ENCODE measurements at places on chromosomes 3 and 15.

DNA sequence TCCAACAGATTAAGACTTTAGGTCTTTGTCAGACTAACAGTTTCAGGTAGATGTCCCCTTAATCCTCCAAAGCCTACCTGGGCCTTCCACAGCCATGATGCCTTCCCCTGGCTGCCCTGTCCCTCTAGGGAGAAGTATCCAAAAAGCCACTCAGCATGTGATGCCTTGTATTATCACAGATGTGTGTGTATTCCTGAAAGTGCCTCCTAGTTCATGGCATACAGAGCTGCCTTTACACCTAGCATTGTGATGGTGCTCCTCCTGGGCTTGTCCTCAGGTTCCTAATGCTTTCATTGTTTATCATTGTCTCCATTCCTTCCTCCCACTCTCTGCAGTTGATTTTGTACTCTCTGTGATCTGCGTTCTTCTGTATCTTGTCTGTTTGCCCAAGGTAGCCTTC is 43.6 kb downstream of the CMSS1 start:
- DNase-seq: no peak

- DNase-seq: no peak
These were observed 3.3 kb upstream of the UBL7 start for GRCh38 chr15:74464216-74464615.

GRCh38 chr3:32575451-32576113 is 4.9 kb upstream of the DYNC1LI1 start:
- peak; percentile 16 for DNase-seq

DNA sequence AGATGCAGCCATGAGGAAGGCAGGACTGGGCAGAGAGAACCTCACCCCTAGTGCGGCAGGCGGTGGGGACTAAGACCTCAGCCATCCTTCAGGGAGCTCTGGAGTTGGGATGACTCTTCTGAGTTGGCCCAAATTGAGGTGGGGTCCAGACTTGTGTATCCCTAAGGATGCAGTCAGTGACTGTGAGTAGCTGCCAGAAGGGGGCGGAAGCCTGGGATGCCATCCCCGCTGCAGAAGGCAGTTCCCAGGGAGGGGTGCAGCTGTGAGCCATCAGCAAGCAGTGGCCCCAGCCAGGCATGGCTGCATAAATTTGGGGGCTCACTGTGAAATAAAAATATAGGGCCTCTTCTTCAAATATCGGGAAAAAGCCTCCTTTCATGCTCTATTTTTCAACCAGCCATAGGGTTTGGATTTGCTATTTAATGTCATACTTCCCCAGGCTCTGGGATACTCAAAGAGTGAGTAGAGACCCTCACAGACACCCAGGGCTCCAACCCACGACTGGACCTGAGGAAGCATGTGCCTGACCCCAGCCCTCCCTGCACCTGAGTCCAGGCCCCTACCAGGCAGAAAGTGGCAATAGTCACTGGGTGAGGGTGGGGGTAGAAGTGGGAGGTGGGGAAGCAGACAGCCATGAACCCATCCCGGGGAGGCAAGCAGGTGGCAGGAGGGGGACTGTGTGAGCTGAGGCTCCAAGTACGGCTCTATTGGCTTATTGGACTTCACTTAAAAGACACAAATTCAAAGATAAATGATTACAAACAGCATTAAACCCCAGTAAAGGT is 30.5 kb downstream of the GRK7 start:
- DNase-seq: no peak

- DNase-seq: no peak
These were observed 25.5 kb upstream of the CYP11A1 start for GRCh38 chr15:74392902-74393301.

DNA sequence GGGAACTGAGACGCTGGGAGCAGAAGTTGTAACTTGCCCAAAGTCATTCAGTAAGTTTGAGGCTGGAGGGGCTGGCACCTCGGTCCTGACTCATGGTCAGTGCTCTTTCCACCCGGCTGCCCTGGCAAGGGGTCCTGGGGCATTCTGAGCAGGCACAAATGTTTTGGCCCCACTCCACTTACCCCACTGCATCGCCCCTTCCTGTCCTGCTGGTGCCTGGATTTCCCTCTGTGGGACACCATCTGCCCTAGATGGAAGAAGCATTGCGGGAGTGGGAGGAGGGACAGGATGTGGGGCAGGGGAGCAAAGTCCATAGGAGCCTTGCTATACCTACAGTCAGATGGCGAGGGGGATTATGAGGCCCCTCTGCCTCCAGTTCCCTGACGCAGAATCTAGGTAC is 4.5 kb downstream of the CORO2B start:
- no peak for DNase-seq

DNA sequence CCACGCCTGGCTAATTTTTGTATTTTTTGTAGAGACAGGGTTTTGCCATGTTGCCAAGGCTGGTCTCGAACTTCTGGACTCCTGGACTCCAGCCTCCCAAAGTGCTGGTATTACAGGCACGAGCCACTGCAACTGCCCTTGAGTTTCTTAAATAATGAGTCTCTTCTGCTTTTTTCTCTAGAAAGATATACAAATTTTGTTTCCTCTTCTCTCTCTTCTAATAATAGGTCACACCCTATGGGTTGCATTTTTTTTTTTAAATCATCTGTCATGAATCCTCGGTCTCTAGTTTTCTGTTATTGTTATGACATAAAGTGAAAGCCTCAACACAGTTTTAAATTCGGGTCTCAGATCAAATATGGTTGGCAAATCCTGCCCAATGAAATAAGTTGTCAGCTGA is 111.2 kb downstream of the IL12A start:
- no peak for DNase-seq

DNA sequence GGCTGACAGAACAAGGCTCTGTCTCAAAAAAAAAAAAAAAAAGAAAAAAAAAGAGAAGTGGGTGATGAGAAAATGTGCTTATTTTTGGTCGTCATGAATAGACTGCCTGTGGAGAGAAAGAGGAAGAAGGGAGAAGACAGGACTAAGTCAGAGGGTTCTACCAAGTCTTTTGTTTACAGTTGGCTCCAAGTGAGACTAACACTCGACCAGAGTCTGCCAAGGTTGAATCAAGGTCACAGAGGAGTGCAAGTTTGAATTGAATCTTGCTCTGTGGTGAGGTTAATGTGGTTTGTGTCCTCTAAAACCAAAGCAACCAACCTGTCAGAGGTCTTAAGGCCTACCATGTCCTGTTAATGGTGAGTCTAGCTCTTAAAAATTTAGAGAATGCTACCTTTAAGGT is 334.1 kb upstream of the GRM7 start:
- no peak for DNase-seq

- no peak for DNase-seq
These were observed 68.4 kb downstream of the TLE3 start for GRCh38 chr15:70029297-70029701.

GRCh38 chr3:57160765-57161538 is 4.2 kb downstream of the IL17RD start:
- DNase-seq: no peak

DNA sequence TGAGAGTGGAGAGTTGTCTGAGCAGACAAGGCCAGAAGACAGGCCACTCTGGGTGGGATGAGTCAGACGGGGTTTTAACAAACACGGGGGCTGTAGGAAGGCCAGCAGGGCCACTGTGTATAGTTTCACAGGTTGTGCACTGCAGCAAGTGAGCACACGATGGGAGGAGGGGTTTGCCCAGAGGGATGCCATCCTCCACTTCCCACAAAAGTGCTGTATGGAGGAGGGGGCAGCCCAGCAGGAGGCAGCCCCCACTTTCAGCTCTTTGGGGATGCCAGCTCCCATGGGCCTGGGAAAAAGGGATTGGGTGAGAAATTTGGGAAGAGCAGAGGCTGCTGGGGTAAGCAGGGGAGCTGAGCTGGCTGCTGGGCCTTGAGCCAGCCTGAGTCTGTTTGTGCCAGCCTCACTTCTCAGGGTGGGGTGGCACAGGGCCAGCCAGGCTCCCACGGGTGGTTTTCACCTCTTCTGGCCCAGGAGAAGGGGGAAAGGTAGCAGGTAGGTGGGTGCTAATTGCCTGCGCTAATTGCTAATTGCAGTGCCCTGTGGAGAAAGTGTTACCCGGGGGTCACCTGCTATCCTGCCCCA is 6.7 kb downstream of the ZBTB47 start:
- DNase-seq: no peak

DNA sequence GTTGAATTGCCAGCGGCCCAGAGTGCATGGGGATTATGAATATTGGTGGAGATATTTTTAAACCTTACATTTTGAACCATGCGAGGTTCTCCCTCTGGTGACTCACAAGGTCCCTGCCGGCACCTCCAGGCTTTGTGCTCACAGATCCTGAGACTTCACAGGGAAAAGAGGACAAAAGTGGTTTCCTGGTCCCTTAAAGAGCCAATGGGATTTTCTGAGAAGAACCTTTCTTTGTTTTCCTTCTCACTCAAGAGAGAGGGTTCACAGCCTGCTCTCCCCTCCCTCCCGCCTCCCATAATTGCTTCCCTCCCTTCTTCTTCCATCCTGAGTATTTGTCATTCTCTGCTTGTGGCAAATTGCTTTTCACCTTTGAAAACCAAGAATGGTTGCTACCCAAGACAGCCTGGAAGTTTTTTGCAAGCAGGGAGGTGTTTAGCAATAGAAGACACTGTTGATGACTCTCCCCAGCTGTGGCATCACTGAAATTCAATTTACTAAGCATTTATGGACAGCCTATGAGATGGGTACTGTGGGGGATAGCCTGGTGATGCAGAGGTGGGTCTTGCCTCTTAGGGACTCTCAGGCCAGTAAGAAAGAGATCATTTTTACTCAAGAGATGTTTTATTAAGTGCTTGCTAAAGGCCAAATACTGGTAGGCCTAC is 76.6 kb downstream of the CPN2 start:
- DNase-seq: no peak

GRCh38 chr15:45611305-45611704 is 23.5 kb upstream of the SQOR start:
- DNase-seq: no peak

DNA sequence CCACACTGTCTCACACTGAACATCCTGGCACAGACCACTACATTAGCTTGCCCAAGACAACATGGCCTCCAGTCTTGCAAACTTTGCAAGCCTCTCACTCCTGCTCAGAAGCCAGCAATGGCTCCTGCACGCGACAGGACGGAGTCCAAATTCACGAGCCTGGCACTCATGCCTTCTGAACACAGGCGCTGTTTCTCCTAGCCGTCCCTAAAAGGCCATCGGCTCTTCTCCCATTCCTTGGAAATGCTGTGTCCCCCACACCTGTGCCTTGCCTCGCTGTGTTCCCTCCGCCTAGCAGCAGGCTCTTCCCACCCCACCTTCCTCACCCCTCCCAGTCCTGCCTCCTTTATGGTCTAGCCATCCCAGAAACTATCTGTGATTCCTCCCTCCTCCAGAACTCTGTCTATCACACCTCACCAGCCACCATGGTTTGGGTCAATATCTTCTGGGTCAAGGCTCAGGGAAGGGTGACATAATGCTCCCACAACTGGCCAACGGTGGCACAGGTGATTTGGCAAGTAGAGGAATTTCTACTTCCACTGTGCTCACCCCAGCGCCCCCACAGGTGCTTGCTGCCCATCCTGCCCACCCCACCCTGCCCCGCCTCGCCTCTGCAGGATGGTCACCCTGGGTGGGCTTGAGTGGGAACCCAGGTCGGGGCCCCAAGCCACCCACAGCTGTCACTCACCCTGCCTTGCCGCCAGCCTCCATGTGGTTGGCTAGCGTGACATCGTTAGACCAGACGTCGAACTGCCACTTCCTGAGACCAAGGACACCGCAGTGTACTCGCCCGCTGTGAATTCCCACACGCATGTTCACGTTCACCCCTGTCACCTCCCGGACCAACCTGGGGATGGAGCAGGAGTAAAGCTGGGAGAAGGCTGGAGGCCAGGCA is 120.7 kb downstream of the ADCY5 start:
- no peak for DNase-seq

- no peak for DNase-seq
These were observed 41.2 kb upstream of the PIAS1 start for GRCh38 chr15:68012911-68013310.

- no peak for DNase-seq
These were observed 243.8 kb downstream of the ZNF621 start for GRCh38 chr3:40768536-40768935.

GRCh38 chr3:71310980-71311660 is 272.4 kb downstream of the FOXP1 start:
- DNase-seq: no peak

DNA sequence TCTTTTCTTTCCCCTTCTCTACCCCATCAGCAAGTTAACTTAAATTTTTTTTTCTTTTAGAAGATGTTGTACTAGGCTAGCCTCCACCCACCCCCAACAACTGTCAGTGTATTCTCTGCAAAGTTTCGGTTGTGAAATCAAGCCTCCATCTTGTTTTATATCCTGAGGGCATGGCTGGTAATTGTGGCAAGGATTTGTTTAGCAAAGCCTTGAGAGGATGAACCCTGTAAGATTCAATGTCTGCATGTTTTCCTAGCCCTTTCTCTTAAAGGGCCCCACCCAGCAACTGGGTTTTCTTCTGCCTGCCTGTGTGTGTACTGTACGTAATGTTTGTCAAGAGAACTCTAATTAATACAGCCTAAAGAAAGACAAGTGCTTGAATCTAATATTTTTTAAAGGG is 475.3 kb downstream of the FHIT start:
- no peak for DNase-seq

DNA sequence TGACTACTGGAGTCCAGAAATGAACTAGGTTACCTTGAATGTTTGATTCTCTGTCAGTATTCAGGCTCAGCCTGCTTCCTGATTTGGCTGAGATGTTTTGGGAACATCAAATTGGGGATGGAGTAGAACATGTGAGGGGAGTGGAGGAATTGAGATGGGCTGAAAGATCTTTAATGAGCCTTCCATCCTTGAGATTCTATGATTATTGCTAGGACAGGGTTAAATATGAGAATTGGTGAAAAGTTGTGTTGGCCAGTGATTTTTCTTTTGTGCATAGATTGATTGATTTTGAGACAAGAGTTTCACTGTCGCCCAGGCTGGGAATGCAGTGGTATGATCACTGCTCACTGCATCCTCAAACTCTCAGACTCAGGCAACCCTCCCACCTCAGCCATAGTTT is 32.4 kb downstream of the IQGAP1 start:
- no peak for DNase-seq

DNA sequence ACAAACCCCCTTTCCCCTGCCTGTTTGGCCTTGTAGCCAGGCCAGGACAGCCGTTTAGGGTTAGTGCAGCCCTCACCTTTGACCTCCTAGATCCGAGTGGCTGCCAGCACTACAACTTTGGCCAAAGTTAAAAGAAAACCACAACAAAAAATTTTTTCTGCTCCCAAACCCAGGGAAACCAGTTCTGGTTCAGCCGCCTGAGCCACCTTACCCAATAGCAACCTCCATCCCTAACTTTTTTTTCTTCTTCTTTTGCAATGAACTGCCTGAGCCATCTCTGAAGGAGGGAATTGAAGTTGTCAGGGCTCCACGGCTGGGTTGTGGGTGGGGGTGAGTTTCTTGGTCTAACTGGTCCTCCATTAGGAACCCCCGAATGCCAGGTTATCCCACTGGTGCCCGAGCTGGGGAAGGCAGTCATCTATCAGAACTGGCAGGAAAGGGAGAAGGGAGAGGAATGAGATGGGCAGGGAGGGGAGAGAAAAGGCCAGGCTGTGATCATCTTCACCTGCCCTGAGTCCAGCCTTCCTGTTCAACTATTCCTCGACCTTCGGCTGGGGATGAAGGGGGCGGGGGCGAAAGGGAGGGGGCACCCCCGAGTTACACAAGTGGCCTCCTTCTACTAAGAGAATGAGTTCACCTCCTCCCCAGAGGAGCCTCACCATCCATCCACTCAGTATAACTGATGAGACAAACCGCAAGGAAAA is 6.2 kb upstream of the NR2F2 start:
- DNase-seq: peak; percentile 28

GRCh38 chr15:43872416-43873020 is 45.7 kb downstream of the WDR76 start:
- peak; percentile 76 for DNase-seq

- peak; percentile 89 for DNase-seq
These were observed 238.7 kb upstream of the P2RY1 start for GRCh38 chr3:152595975-152596821.
